Neural crest cell (in vitro differentiated cells): ENCODE measurements at places on chromosomes 1 and 21.

DNA sequence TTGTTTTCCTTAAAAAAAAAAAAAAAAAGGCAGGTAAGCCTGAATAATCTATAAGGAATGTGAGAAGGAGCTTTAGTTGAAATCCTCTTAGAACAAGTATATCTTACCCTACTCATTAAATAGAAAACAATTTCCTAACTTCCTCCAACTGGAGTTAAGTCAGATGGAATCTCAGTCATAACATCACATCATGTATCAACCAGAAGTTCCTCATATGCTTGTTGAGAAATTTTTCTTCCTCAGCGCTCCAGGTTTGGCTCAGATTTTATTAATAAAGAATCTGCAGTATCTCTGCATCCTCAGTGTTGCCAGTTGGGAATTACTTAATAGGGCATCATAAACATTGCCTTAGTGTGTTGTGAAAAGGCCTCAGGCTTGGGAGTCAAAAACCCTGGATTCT lies 37.6 kb downstream of the DUSP10 start:
- no peak for DNase-seq

DNA sequence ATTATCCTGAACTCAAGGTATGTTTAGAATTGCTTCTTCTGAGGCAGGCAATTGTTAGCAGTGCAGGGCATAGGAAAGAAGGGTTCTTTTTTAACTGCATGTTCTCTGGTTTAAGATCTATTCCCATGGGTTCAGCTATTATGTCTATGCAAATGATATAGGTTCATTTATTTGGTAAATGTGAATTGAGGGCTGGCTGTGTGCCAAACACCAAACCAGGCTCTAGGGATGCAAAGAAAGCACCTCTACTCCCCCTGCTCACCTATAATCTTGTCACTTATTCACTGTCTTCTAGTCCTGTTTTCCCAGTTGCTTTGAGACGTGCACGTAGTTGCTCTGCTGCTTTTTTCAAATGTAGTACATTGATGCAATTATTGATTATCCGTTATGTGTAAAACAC lies 691 bp upstream of the KIFAP3 start:
- no peak for DNase-seq

DNA sequence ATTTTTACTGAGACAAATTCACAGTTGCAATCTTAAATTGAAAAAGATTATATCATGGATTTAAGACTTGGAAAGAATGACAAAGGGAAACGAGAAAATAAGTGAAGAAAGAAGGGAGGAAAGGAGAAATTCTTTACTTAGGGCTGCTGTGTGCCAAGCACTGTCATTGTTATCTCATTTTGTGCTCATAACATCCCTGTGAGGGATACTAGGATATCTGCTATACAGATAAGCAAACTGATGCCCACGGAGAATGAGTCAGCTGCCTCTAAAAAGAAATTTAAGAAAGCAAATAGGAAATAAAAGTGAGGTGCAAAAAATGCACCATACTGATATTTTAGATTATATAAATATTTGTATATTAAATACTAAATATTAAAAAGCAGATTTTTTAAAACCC lies 183.6 kb upstream of the NR5A2 start:
- DNase-seq: no peak

DNA sequence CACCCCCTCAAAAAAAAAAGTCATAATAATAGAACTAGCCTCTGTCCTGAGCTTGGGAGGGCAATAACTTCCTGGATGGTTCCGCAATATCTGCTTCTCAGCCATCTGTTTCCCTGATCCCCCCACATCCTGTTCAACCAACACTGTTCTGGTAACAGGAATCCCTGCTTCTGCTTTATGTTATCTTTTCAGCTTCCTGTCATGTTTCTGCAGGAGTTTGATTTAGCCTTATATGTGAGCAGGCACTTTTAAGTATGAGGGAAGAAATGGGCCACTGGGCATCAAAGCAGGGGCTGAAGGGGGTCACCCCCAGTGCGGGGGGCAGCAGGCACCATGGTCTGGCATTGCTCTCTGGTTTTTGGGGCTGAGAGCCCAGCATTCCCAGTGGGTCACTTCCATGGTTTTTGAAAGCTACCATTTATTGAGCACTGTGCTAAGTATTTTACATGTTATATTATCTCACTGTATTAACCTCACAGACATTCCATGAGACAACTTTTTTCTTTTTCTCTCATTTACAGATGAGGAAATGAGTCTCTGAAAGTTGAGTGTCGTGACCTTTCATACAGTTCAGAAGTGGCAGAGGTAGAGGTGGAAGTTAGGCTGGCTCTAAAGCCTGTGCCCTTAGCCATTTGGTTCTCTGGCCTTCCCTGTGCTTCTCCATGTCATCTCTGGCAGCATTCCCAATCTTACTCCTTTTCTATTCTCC lies 61.9 kb downstream of the DNTTIP2 start:
- no peak for DNase-seq

GRCh38 chr1:86472767-86473166 lies 4.0 kb downstream of the CLCA1 start:
- no peak for DNase-seq

DNA sequence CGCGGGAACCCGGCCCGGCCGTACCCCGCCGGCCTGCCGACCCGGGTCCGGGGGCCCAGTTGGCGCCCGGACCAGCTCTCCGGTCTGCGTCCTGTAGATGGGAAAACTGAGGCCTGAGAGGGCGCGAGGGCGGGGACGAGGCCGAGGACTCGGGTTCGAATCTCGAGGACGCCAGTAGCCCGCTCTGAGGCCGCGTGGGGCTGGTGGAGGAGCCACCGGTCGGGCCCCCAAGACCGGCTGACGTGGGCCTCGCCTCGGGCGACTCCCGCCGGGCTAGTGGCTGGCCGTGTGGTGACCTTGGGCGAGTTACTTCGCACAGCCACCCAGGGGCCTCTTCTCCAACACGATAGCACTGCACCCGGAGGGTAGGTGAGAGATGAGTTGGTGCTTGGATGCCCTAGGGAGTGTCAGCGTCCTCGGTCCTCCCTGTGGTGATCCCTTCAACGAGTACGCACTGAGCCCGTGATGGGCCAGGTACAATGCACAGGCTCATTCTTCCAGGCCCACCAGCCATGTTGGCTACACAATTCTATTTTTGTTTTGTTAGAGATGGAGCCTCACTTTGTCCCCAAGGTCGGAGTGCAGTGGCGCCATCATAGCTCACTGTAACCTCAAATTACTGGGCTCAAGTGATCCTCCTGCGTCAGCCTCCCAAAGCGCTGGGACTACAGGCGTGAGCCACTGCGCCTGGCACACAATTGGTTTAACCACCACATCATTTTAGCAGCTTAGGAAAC lies 404 bp upstream of the SCMH1 start:
- no peak for DNase-seq

- DNase-seq: no peak
Measured at GRCh38 chr21:23853796-23854379, 1753.4 kb downstream of the MRPL39 start.

GRCh38 chr1:159187647-159188374 lies 16.4 kb downstream of the CADM3 start:
- no peak for DNase-seq

DNA sequence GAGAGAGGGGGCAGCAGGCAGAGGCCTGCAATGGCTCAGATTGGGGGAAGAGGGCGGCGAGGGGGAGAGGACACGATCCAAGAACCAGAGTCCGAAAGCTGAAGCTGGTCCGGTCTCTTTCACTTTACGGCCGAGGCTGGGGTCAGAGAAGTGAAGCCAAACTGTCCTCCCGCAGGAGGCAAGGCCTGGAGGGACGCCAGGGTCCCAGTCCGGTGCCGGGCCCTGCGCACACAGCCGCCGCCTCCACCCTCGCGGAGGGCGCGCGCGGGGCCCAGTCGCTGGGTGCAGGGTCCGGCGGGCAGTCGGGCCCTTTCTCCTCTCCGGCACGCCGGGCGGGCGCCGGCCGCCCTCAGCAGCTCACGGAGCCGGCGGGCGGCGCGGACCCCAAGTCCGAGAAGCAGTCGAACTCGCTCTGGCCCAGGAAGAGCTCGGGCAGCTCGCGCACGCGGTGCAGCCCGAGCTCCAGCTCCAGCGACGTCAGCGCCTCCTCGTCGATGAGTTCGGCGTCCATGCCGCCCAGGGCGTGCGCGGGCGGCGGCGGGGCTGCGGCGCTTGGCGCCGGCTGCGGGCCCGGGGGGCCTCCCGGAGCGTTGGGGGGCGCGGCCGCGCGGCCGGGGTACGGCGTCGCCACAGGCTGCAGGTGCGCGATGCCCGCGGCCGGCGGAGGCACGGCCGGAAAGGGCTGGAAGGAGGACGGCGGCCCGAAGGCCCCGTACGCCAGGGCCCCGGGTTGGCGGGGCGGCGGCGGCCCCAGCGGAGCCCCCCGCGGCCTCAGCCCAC lies 749 bp downstream of the CITED4 start:
- DNase-seq: no peak

DNA sequence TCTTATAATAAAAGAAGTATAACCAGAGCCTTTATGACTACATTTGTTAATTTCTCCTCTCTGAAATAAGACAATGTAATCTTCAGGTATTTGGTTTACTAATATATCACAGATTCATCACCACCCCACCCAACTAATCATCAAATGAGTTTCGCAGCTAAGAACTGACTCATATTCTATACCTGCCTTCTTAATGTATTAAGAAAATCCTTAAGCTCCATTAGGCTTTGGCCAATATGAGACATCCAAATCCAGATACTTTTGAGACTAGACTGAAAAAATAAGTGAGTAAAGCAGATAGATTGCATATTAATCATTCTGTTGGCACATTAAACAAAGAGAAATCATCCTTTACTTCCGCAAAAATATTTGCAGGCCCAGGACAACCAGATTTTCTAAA lies 18.7 kb upstream of the FMO2 start:
- no peak for DNase-seq
